ENCODE measurements at places on chromosomes 1 and 21.

- DNase-seq: no peak
Observed at GRCh38 chr1:94980582-94981574, 54.0 kb upstream of the CNN3 start.

- DNase-seq: no peak
Observed at GRCh38 chr1:232504651-232505050, 125.3 kb downstream of the SIPA1L2 start.

DNA sequence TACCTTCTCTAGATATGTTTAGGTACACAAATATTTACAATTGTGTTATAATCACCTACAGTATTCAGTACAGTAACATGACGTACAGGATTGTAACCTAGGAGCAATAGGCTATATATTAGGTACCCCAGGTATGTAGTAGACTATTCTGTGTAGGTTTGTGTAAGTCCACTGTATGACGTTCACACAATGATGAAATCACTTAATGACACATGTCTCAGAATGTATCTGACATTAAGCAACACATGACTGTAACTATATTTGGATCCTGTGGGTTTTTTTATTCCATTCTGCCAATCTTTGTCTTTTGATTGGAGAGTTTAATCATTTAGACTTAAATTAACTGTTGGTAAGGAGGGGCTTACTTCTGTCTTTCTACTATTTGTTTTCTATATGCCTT, 52.1 kb downstream of the STYXL2 start:
- no peak for DNase-seq

GRCh38 chr1:229296541-229296941, 25.6 kb downstream of the RAB4A start:
- DNase-seq: peak; percentile 61

GRCh38 chr1:208510192-208510952, 266.2 kb upstream of the PLXNA2 start:
- DNase-seq: peak; percentile 63

DNA sequence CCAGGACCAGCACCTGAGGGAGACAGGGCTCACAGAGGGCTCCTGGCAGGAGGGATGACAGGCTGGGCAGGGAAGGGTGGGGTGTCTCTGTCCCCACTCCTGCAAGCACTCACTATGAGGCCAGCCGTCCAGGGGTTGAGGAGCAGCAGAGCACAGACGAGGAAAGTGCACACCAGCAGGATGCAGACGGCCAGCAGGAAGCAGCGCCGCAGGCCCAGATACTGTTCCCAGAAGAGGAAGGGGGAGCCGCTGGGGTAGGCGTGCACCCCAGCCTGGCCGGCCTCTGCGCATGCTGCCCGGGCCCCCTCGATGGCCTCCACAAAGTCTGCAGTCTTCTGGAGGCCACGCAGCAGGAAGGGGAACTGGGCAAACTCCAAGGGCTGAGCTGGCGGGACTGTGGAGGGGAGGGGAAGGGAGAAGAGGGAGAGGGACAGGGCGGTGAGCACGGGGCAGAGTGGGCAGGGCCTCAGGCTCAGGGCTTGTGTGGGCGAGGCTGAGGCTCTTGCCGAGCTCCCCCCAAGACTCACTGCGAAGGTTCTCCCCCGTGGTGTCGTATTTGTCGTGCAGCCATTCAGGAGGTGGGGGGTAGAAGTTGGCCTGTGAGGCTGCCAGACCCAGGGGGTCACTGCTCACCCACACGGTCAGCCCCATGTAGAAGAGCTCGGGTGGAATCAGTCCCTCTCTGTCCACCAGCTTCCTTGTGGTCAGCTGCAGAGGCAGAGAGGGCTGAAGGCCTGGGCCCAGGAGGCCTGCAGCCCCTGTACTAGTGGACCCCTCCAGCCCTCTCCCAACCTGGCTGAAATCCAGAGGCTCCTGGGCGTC, 16.5 kb downstream of the PTCH2 start:
- DNase-seq: no peak

DNA sequence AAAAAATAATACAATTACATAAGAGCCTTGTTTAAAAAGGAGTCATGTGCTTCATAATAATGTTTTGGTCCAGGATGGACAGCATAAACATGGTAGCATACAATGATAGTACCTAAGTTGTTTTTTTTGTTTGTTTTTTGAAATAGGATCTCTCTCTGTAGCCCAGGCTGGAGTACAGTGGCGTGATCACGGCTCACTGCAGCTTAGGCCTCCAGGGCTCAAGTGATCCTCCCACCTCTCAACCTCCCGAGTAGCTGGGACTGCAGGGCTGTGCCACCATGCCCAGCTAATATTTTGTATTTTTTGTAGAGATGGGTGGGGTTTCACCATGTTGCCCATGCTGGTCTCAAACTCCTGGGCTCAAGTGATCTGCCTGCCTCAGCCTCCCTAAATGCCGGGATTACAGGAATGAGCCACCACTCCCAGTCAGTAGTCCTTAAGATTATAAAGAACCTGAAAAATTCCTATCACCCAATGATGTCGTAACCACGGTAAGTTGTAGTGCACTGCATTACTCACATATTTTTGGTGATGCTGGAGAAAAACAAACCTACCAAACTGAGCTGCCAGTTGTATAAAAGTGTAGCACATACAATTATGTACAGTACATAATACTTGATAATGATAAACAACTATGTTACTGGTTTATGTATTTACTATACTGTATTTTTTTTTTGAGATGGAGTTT, 22.4 kb upstream of the RCOR3 start:
- no peak for DNase-seq

GRCh38 chr1:232568906-232569553, 60.9 kb downstream of the SIPA1L2 start:
- no peak for DNase-seq

GRCh38 chr1:239914751-239915231, 176.9 kb upstream of the FMN2 start:
- peak; percentile 72 for DNase-seq

DNA sequence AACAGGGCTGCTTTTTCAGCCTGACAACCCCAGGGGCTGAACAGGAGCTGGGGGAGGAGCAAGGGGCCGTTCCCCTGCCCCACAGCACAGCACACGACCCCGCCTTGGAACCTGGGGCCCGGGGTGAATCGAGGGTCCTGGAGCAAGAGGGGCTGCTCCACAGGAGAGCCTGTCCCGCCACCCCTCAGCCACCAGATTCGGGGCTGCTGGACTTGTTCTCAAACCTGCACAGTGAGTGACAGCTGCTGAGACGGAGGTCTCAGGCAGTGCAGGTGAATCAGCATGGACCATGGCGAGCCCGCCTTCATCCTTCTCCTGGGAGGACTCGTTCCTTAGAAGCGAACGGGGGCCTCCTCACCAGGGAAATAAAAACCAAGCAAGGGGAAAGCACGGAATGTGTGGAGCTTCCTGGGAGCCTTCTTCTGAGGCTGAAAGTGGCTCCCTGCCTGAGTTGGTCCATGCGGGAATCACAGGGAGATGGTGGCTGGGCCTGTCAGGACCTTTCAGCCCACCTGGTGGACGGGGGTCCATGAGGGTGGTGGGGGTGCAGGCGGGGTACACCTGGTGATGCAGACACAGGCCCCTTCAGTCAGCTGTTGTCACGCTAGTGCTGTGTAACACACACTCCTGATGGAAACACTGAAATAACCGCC, 125.4 kb downstream of the SIK1 start:
- DNase-seq: no peak

DNA sequence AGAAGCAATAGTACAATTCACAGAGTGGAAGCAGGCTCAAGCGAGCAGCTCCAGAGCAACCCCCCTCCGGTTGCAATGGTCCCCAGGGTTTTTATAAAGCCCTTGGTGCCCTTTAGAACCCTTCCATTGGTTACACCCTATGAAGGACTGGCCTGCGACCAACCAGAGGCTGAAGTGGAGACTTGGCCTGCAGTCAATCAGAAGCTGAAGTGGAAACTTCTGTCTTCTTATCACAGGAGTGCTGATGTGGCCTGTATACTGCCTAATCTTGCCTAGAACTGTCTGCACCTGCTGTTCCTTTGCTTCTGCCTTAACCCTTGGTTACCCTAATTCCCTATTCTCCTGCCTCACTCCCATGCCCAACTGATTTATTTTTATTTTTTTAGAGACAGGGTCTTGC, 15.4 kb upstream of the FRRS1 start:
- DNase-seq: no peak

GRCh38 chr21:34922479-34922878, 126.6 kb downstream of the RUNX1 start:
- DNase-seq: no peak

GRCh38 chr1:25756215-25756614, 43.8 kb upstream of the SELENON start:
- no peak for DNase-seq

DNA sequence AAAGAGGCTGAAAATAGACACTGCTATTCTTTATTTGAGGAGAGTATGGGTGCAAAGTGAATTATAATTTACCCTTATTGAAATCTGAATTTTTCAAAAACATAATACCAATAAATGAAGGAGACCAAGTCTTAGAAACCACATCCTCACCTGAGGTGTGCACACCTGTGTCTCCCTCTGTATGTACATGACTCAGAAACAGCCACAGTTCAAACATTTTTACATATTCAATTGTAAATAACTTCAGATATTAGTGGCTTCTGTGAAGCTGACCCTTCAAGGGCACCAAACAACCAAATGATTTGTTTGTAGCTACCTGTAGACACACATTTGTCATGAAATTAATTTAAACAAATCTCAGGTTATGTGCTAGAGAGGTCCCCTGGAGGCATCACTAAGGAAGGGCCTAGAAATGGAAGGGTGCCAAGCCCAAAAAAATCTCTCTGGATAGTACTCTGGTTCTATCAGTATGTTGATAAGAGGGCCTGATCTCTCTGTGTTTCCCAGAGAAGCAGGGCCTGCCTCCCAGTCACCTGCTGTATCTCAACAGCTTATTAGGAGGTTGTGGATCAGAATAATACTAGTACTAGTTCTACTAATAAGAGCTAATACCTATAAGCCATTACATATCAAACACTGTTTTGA, 28.1 kb downstream of the ERI3 start:
- DNase-seq: peak; percentile 47

GRCh38 chr1:242197907-242198820, 199.3 kb upstream of the MAP1LC3C start:
- DNase-seq: no peak

DNA sequence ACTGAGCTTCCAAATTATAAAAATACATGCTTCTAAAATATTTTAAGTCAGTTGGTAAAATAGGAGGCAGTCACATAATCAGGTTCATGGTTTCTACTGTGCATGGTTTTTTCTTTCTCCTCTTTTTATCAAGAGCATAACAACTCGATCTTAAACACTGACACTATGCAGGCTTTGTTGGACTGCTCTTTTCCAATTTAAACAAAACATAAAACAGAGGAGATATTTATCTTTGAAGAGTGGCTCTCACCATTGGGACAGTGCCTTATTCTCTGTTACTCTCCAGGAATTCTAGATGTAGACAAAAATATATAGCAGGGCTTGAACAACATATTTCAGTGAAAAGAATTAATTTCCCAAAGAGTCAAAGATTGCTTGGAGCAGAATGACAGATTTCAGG, 883.5 kb upstream of the ADGRL2 start:
- DNase-seq: no peak

- peak; percentile 39 for DNase-seq
Observed at GRCh38 chr1:115814685-115815398, 26.1 kb downstream of the NHLH2 start.

DNA sequence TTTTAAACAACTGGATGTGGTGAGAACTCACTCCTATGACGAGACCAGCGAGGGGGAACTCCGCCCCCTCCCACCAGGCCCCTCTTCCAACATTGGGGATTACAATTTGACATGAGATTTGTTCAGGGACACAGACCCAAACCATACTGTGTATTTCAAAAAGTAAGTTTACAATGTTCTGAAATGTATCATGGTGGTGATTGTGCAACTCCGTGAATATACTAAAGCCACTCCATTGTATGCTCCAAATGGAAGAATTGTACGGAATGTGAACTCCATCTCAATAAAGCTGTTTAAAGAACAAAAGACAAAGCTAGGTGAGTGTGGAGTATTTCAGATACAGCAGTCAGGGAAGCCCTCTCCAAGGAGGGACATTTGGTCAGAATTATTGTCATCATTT, 432.1 kb upstream of the VAMP3 start:
- no peak for DNase-seq

DNA sequence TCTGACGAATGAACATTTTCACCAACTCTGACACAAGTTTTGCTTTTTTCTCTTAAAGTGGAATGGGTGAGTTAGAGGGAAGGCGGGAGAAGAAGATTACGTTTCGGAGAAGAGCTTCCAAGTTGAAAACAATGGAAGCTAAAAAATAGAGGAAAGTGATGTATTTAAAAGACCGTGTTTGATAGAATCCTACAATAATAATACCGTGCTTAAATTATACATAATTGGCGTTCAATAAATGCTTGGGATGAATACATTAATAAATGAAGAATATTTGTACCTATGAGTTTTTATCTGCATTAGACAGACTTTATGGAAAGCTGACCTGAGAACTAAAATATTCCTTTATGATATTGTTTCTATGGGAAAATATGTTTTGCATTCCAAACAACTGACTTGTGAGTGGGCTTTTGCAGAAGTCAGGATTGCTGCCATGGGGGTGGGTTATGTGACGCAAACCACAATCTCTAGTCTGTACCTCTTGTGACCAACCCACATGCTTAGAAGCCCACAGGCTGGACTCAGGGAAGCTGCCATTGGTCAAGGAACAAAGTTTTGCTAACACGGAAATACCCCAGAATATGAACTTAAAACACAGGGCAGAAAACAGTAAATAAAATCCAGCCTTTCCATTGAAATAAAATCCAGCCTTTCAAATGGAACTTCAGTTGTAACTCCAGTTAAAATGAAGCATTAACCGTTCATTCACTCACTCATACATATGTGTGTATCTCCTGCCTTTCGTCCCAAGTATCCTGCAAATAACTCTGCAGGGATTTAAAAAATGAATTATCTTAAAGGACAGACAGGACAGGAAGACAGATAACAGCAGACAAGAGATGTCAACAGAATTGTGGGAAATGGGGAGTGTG, 21.3 kb upstream of the ATF3 start:
- DNase-seq: no peak

GRCh38 chr21:38925923-38926322, 120.2 kb downstream of the ETS2 start:
- peak; percentile 78 for DNase-seq

DNA sequence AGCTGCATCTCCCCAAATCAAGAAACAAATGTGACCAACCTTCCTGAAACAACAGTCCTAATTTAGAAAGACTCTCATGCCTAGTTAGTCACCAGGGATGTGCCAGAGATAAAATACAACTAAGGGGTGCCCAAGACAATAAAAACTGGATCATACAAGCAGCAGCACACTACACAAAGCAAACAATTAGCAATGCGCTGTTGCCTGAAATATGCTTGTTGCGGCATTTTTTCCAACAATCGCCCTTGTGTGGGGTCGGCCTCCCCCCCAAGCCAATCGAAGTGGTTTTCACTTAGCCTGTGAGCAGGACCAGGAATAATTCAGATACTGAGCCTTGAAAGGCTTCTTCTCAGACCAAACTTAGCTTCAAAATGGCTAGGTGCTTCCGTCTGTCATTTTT, 1.4 kb upstream of the STMN1 start:
- no peak for DNase-seq

DNA sequence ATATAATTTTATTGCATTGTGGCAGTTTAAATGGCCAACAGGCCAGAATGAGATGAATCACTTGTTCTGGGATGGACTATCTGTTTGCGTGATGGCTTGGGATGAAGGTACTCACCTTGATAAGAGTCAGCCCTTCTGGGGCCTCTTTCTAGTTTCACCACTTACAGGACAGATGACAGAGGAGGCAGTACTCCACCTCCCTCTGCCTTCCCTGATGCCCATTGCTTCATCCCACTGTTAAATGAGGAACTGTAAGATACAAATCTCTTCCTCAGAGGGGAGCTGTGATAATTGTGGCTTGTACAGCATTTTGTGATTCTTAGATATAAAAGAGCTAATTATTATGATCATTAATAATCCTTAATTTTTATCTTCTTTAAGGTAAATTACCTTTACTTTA, 3.7 kb upstream of the TCHH start:
- DNase-seq: no peak

Data from RWPE1 (cell line).